ENCODE measurements at places on chromosomes 4 and X.

- no peak for DNase-seq
- no peaks in the 10 kb centered on the region for H3K27me3 ChIP-seq
- no peak overlapping the region for H3K4me3 ChIP-seq
- no peak overlapping the region for H3K27ac ChIP-seq
- no peaks in the 10 kb centered on the region for H3K36me3 ChIP-seq
These were observed 200.7 kb upstream of the PDE5A start for GRCh38 chr4:119829326-119829725.

GRCh38 chr4:20860878-20861277 lies 160.6 kb downstream of the PACRGL start:
- no peak overlapping the region for H3K27ac ChIP-seq
- no peak overlapping the region for H3K4me3 ChIP-seq
- no peaks in the 10 kb centered on the region for H3K27me3 ChIP-seq
- no peak for DNase-seq

- no peak overlapping the region for H3K27ac ChIP-seq
- H3K4me3 ChIP-seq: no peak overlapping the region
- H3K27me3 ChIP-seq: no peaks in the 10 kb centered on the region
- H3K36me3 ChIP-seq: no peaks in the 10 kb centered on the region
- DNase-seq: no peak
- H3K4me1 ChIP-seq: no peaks in the 10 kb centered on the region
These were observed 1670.4 kb upstream of the AGA start for GRCh38 chr4:179112441-179113170.

DNA sequence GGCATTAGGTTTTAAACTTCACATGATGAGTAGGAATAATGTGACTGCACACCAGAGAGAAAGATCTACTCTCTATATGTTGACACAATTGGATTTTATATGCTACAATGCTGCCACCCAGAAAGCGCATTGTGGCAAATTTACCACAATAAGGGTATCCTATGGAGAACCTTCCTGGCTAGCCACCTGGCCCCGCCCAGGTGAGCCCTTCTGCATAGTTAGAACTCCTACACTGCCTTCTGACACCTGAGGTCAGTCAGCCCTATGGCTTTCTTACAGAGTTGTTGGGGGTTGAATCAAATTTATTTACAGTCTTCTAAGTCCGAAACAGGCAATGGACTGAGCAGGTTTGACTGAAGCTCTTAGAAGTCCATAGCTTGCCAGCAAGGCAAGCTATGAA lies 153.8 kb upstream of the S100G start:
- no peaks in the 10 kb centered on the region for H3K36me3 ChIP-seq
- no peak overlapping the region for H3K27ac ChIP-seq
- no peaks in the 10 kb centered on the region for H3K4me1 ChIP-seq
- no peaks in the 10 kb centered on the region for H3K27me3 ChIP-seq
- DNase-seq: no peak

GRCh38 chrX:147917700-147918695 lies 6.3 kb downstream of the FMR1 start:
- H3K4me1 ChIP-seq: peaks cover 26% of the 10 kb centered on the region
- no peaks in the 10 kb centered on the region for H3K36me3 ChIP-seq
- no peak overlapping the region for H3K4me3 ChIP-seq
- DNase-seq: no peak
- H3K27ac ChIP-seq: no peak overlapping the region
- no peaks in the 10 kb centered on the region for H3K27me3 ChIP-seq

DNA sequence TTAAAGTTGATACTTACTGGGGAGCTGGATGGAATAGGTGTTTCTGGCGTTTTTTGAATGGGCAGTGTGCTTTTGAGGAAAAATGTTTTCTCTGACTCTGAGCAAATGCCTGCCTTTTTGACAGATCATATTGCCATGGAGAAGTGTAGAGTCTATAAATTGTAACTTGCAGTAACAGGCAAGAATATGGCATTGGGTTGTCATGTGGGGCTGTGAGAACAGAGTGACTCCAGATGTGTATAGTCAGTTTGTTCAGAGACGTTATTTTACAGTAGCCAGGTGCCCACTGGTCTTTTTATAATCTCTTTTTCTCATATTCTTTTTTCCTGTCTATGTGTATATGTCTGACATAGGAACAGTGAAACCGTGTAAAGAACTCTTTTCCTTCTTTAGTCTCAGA lies 40.8 kb downstream of the RAPGEF2 start:
- H3K27me3 ChIP-seq: no peaks in the 10 kb centered on the region
- no peak overlapping the region for H3K4me3 ChIP-seq
- no peak overlapping the region for H3K27ac ChIP-seq
- no peaks in the 10 kb centered on the region for H3K4me1 ChIP-seq
- H3K36me3 ChIP-seq: no peaks in the 10 kb centered on the region

DNA sequence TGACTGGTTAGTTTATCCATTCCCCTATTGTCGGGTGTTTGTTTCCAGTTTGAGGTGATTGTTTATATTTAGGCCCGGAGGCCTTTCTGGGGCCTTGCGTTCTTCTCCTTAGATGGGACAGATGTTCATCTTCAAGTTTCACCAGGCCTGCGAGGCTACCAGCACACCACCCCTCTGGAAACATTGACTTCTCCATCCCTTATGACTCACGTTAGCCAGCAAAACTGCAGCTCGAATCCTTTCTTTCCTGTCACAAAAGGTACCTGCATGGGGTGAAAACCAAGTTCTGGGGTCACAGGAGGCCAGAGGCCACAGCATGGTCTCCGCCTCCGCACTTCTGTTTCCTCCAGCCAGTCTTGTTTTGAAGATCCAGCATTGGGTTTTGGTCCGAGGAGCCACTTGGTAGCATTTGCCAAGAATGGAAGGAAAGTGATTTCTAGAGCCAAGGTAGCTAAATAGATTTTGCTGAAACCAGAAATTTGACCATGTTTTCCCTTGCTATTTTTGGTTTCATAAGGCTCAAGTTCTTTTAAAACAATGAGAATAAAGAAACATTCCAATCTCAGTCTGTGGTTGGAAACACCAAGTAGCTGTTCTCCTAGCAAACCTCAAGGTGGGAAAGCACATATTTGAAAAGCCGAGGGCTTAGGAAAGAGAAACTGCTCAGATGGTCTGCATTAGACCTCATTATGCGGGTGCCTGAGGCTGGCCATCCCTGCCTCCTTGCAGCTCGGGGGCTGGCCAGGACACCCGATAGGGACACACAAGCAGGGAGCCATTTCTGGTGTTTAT lies 5.6 kb downstream of the NYX start:
- H3K36me3 ChIP-seq: no peaks in the 10 kb centered on the region
- no peak overlapping the region for H3K27ac ChIP-seq
- no peak overlapping the region for H3K4me3 ChIP-seq
- H3K4me1 ChIP-seq: no peaks in the 10 kb centered on the region

- no peak overlapping the region for H3K27ac ChIP-seq
- no peak overlapping the region for H3K4me3 ChIP-seq
- H3K36me3 ChIP-seq: no peaks in the 10 kb centered on the region
These were observed 73.0 kb downstream of the USP46 start for GRCh38 chr4:52586069-52586468.

GRCh38 chr4:5772528-5773270 lies 61.7 kb downstream of the EVC start:
- no peak for DNase-seq
- H3K4me3 ChIP-seq: no peak overlapping the region
- no peaks in the 10 kb centered on the region for H3K36me3 ChIP-seq
- H3K27ac ChIP-seq: no peak overlapping the region
- no peaks in the 10 kb centered on the region for H3K4me1 ChIP-seq

- H3K36me3 ChIP-seq: no peaks in the 10 kb centered on the region
- no peaks in the 10 kb centered on the region for H3K4me1 ChIP-seq
- no peak overlapping the region for H3K4me3 ChIP-seq
These were observed 3.5 kb downstream of the HGFAC start for GRCh38 chr4:3445111-3445820.

DNA sequence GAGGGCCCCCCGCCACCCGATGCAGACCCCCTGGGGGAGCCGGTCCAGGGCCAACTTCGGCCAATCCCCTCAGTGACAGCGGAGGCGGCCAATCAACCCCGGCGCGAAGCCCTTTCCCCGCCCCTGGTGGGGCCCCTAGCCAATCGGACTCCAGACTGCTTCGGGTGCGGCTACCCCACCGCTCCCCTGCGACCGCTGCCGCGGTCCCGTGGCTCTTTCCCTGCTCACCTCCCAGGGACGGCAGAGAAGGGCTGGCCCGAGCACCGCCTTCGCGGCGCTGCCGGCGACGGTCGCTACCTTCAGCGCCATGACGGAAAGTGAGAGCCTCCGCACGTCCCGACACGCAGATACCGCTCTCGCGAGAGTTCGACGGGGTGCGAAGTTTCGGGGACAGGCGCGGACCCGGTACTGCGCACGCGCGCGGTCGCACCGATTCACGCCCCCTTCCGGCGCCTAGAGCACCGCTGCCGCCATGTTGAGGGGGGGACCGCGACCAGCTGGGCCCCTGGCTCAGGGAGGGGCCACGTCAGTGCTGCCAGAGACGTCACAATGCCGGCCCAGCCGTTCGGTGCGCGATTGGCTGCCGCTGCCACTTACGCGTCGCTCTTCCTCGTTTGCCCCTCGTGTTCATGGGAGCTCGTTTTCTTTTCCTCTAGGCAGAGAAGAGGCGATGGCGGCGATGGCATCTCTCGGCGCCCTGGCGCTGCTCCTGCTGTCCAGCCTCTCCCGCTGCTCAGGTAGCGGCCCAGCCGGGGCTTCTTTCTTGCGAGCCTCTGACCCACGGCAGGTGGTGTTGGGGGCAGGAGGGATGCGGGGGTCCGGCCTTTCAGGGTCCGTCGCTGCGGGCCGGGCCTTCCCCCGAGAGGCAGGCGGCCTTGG lies at the start of the genes IDH3G and SSR4:
TSS of gene IDH3G (minus strand) at position 358 of the 879 bp plus-strand sequence. CDS start at position 309, 49 bp downstream.
TSS of gene SSR4 (plus strand) at position 651 of the 879 bp plus-strand sequence. CDS start at position 671, 20 bp downstream.
- DNase-seq: peak; percentile 91
- H3K4me3 ChIP-seq: peak within 1 kb of the TSS; percentile 95
- peak within 1 kb of the TSS; percentile 97 for H3K27ac ChIP-seq
- peaks cover 22% of the 10 kb centered on the region for H3K4me1 ChIP-seq
- H3K36me3 ChIP-seq: peaks cover 3% of the 10 kb centered on the region
- no peaks in the 10 kb centered on the region for H3K27me3 ChIP-seq

- H3K36me3 ChIP-seq: no peaks in the 10 kb centered on the region
- no peaks in the 10 kb centered on the region for H3K4me1 ChIP-seq
- H3K27ac ChIP-seq: no peak overlapping the region
- no peaks in the 10 kb centered on the region for H3K27me3 ChIP-seq
- no peak overlapping the region for H3K4me3 ChIP-seq
These were observed 24.4 kb downstream of the ENOX2 start for GRCh38 chrX:130878350-130879341.

- no peak for DNase-seq
- H3K27me3 ChIP-seq: no peaks in the 10 kb centered on the region
- H3K4me1 ChIP-seq: no peaks in the 10 kb centered on the region
- no peak overlapping the region for H3K4me3 ChIP-seq
- no peak overlapping the region for H3K27ac ChIP-seq
These were observed 4.7 kb downstream of the TLR8 start for GRCh38 chrX:12911122-12911470.

- no peaks in the 10 kb centered on the region for H3K27me3 ChIP-seq
- no peak for DNase-seq
- peak overlapping the region; percentile 93 for H3K4me3 ChIP-seq
- peak overlapping the region; percentile 66 for H3K27ac ChIP-seq
- no peaks in the 10 kb centered on the region for H3K36me3 ChIP-seq
These were observed 1.8 kb downstream of the ATP11C start for GRCh38 chrX:139930916-139931645.

- H3K4me1 ChIP-seq: no peaks in the 10 kb centered on the region
- DNase-seq: no peak
- H3K27me3 ChIP-seq: no peaks in the 10 kb centered on the region
- H3K4me3 ChIP-seq: no peak overlapping the region
These were observed 75.8 kb upstream of the IL13RA2 start for GRCh38 chrX:115093191-115093590.

- H3K27ac ChIP-seq: no peak overlapping the region
- peaks cover 3% of the 10 kb centered on the region for H3K4me1 ChIP-seq
- no peak overlapping the region for H3K4me3 ChIP-seq
These were observed 41.8 kb upstream of the IQSEC2 start for GRCh38 chrX:53323196-53323595.

DNA sequence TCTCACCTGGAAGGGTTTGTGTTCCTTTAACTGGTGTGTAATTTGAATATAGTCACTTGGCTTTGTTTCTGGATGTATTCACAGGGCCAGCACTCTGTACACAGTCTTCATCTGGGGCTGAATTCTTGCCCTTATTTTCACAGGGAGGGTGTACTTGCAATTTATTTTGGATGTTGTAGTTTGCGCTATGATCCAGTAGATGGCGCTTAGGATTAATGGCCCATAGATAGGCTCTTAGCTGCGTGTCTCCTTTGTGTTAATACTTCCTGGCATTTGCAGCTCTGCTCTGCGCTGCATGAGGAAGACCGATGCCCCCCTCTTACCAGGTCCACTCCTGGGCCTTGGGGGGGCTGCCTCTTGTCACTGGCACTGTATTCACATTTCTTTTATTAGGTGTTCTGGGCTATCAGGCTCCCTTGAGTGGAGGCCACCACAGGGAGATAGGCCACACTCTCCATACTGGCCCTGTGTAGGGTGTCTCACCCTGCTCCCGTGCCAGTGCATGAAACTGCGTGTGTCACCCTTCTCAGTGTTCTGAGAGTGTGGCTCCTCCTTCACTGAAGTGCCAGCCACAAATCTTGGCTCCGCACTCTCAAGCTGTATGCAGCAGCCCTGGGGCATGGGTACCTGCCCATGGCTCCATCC lies 562.2 kb downstream of the ZIC3 start:
- DNase-seq: peak; percentile 18
- no peaks in the 10 kb centered on the region for H3K4me1 ChIP-seq
- no peak overlapping the region for H3K4me3 ChIP-seq
- no peak overlapping the region for H3K27ac ChIP-seq
- no peaks in the 10 kb centered on the region for H3K36me3 ChIP-seq

DNA sequence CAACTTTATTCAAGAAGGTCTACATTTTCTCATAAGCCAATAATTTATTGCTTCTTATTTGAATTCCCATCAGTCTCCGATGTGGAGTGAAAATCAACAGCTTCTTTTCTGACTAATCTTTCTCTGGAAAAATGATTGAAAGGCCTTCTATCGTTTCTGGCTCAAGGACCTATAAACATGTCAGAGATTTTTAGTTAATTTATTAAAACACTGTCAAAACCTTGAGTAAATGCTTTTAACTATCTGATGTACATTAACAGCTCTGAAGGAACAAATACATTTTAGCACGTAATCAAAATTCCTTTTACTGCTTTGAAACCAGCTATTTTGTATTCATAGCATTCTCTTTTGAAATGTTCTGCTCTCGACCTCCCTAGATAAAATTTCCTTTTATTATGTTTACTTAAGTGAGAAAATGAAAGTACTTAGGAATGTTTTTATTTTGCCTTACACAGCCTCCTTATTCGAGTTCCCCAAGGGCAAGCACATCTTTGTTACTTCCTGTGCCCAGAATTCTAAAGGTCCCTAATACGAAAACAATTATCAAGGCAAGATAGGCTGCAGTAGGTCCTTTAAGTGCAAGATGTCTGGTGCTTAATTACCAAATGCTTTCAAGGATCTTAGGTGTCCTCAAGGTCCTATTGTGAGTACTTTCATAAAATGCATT lies 3.1 kb upstream of the ZFX start:
- no peak for DNase-seq
- H3K27ac ChIP-seq: peak overlapping the region; percentile 92
- no peaks in the 10 kb centered on the region for H3K36me3 ChIP-seq
- peak overlapping the region; percentile 9 for H3K4me3 ChIP-seq

- H3K4me3 ChIP-seq: no peak overlapping the region
- no peak for DNase-seq
- H3K27me3 ChIP-seq: no peaks in the 10 kb centered on the region
- no peaks in the 10 kb centered on the region for H3K36me3 ChIP-seq
- no peaks in the 10 kb centered on the region for H3K4me1 ChIP-seq
These were observed 17.5 kb downstream of the TRAPPC2 start for GRCh38 chrX:13716905-13717304.

- no peak overlapping the region for H3K27ac ChIP-seq
- H3K36me3 ChIP-seq: no peaks in the 10 kb centered on the region
- H3K27me3 ChIP-seq: no peaks in the 10 kb centered on the region
- no peak overlapping the region for H3K4me3 ChIP-seq
- no peaks in the 10 kb centered on the region for H3K4me1 ChIP-seq
- no peak for DNase-seq
These were observed 631.6 kb downstream of the SPRY1 start for GRCh38 chr4:124028182-124028581.

Data from Panc1 (cell line).